Right renal pelvis (tissue), 4 donors: ENCODE measurements at places on chromosomes 12 and 14.

- DNase-seq: no peak
These were observed 59.3 kb downstream of the DNAI7 start for GRCh38 chr12:25135531-25136154.

DNA sequence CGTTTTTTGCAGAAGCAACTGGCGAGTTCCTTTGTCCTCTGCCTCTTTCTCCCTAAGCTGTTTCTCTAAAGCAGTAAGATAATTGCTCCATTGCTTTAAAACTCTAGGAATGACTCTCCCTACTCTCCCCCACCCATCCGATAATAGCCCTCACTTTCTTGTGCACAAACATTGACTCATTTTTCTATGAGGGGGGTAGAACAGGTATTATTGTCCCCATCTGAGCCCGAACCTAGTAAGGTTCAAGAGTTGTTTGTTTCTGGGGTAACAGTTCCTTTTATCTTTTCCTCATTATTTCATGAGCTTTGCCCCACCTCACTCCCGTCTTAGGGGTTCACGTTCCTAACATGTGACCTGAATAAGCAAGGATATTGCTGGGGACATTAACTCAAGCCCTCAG is 190.6 kb downstream of the EMP1 start:
- no peak for DNase-seq

GRCh38 chr12:59115526-59115925 is 195.2 kb upstream of the LRIG3 start:
- no peak for DNase-seq

GRCh38 chr14:21822109-21822508 is 148.5 kb upstream of the OR4E1 start:
- DNase-seq: no peak

- DNase-seq: no peak
These were observed 50.5 kb downstream of the CRY1 start for GRCh38 chr12:107042801-107043200.

GRCh38 chr12:38745601-38746000 is 159.8 kb downstream of the CPNE8 start:
- DNase-seq: no peak

GRCh38 chr14:20614038-20614840 is 23.1 kb upstream of the RNASE12 start:
- no peak for DNase-seq

GRCh38 chr12:8698132-8698851 is 501 bp downstream of the RIMKLB start:
- no peak for DNase-seq

DNA sequence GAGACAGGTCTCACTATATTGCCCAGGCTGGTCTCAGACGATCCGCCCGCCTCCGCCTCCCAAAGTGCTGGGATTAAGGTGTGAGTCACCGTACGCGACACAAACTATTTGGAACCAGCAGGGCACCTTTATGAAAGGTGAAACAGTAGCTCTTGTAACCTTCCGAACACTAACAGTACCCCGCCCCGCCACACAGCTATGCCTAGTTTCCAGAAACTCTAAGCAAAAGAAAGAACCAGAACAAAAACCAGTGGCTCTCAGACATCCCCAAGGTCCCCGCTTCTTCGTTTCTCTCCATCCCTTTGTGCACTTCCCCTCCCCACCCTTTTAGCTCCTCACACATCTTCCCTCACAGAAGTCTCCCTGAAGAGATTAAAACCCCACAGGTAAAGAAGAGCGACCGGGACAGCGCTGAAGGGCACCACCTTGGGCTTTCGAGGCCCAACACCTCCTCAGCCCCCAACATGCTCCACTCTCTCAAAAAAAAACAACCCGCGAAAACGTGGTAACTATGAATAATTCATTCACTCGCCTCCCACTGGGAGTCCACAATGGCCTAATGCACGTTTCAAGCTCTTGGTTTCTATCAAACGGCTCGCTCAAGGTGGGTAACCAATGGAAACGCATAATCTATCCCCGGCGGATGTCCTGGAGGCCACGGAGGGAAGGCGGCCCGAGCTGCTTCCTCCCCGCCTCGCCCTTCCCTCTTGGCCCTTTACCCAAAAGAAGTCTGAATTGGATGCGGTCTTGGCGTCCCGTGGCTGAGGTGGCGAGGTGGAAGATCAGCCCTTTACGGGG is 877 bp downstream of the BAG5 start:
- DNase-seq: no peak

GRCh38 chr12:67442347-67442841 is 173.2 kb downstream of the CAND1 start:
- no peak for DNase-seq

- DNase-seq: no peak
These were observed 49.2 kb downstream of the SLC35F4 start for GRCh38 chr14:57816568-57817284.

GRCh38 chr14:20803223-20803622 is 579 bp upstream of the RNASE1 start:
- no peak for DNase-seq

- DNase-seq: no peak
These were observed 12.7 kb downstream of the JAG2 start for GRCh38 chr14:105155681-105156413.

DNA sequence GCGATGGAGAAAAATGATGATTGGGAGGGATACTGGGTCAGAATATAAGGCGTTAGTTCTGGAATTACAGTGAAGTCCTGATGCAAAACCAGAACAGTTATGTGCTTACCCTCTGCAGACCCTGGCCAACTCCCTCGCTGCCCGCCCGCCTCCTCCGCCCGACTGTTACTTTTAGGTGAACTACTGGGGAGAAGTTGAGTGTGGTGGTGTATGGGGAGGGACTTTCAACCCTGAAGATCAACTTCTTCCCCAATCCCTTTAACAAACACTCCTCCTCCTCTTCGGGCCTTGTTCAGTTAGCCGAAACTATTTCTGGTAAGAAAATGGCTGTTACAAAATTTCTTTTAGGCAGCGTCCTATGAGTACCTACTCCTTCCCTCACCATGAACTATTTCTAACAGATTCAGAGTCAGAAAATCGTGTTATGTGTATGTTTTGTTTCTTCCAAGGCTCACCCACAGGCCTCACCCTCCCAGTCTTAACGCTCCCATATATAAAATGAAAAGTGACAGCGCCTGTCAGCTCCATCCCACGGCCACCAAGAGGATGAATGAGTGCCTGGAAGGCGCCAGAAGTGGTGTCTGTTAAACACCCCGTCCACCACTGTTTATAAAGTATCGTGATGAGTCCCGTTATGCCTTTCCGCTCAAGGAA is 1.3 kb downstream of the FBXO33 start:
- peak; percentile 29 for DNase-seq

DNA sequence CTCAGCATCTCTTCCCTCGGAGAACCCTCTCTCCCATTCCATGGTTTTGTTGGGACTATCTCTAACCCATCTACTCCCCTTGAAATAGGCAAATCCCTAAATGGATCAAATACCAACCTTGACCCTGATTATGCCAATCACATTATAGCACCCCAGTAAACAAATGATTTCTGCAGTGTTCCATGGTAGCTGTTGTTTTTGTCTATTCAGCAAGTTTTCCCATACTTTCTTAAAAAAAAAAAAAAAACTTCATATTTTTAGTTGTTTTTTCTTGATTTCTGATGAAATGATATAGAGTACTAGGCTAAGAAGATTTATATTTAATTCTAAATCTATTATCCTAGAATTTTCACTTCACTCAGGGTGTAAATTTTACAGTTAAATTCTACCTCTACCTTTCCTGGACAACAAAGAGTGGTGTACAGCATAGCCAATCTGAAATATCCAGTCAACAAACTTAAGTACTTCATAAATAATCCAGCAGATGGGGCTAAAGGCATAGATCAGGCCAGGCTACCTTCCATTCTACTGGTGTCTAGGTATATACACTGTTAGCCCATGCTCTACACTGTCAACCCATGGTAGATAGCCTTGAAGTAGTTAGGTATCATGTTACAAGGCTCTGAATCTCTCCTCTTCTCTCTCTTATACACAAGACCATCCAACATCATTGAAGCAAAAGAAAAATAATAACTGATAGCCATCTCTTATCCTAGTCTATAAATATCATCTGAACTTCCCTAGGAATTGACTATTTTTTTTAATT is 82.2 kb downstream of the PLEKHG7 start:
- DNase-seq: peak; percentile 36

- no peak for DNase-seq
These were observed 18.8 kb upstream of the NR4A1 start for GRCh38 chr12:52032446-52032803.

DNA sequence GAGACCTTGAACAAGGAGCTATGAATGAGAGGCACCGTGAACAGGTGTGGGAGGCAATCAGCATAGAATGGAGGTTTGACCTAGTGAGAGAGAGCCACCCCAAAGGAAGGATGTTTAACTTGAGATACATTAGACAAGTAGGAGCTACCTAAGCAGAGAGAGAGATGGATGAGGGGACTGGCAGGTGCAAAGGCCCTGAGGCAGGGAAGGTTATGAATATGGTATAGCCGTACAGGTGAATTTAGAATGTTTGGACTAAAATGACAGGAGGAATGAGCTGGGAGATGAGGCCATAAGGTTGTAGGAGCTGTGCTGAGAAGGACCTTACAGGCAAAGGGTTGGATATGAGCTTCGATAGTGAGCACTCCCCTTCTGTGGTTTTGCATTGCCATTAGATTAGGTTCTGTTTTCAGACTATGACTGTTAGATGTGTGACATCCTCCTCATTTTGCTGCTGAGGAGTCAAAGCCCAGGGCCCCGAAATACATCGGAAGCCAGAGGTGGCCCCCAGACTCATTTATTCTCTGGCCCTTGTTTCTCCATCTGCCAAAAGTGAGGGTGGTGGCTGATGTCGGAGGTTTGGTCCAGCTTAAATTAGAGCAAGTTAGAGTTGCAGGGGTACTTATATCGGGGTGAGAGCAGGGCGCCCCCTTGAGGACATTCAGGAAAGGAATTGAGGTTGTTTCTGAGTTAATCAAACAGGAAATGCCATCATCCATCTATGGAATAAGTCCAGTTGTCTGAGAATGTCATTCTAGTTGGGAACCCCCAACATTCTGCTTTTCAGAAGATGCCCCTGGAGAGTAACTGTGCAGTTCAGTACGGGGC is 29.4 kb downstream of the SLC24A4 start:
- no peak for DNase-seq

DNA sequence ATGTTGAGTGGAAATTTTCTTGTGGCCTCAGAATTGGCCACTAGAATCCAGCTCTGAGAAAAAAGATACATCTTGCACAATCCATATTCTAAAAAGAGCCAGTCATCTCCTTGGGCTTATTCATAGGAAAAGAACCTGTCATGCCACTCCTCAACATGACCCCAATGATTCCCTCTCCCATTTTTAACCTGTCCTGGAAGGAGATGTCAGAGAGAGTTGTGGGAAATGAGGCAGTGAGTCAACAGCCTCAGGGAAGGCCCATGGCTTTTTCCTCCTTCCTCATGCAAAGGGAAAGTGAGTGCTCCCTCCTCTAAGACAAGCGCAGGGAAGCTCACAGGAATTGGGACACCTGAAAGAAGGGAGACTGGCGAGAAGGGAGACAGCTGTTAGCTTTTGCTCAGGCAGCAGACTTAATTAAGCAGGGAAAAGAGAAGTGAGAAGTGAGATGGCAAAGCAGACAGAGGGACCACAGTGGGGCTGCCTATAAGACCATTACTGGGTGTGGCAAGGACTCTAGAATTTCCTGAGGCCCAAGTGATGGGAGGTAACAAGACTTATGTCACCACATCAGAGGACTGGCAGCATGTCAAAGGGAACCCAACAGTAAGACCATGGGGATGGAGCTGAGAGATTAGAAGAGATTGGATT is 10.2 kb upstream of the DHRS7 start:
- DNase-seq: no peak

DNA sequence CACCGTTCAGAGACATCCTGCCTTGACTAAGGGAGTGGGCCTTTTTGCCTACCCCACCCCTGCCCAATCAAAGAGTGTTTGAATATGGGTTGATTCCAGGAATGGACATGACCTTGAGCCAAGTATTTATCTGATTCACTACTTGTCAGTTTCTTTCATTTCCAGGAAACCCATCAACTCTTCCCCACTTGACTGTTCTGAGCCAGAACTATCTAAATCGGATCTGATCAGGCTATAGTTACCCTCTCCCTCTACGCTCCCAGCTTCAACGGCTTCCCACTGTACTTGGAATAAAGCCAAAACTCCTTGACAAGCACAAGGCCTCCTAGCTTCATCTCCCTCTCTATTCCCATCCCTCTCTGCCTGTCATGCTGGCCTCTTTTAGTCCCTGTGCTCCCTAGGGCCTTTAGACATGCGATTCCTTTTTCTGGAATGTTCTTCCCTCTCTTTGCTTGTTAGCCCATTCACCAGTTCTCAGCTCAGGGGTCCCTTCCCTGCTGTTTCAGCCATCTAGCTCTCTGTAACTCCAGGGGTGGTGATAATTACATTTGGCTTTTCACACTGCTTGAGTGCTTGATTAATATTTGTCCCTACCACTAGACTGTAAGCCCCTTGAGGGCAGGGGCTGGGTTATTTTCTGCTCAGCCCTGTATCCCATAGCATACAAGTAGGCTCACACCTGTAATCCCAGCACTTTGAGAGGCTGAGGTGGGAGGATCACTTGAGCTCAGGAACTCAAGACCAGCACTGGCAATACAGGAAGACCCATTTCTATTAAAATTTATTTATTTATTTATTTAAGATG is 5.5 kb upstream of the ITPK1 start:
- DNase-seq: no peak

DNA sequence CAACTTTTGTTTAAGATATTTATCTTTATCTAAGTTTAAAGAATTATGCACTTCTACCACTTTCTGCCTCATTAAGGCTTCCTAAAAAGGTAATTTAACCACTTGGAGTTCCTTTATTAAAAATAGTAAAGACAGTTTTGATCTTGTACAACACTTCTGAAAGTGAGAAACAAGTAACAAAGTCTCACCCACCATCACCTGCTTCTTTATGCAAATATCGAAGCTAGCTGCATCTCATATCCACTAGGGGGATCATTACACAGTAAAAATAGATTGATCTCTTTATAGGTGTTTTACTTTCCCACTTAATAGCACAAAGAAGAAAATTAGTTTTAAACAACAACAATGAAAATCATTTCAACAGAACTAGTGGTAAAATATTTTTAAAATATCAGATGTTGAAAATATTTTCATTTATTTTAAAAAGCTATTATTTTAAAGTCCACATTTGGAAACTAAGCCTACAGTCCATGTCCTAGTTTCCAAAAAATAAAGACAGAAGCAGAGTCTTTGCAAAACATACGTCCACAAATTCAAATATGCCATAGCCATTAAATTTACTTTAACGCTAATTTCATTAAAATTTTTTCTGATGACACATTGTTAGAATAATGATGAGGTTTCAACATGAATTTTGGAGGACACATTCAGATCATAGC is 160.0 kb upstream of the SOX5 start:
- DNase-seq: no peak
